Breast epithelium (tissue), 4 donors: ENCODE measurements at places on chromosomes 1 and 21.
A peak's percentile ranks its signal among the peaks of the same experiment; 100 is the strongest.

- DNase-seq, result no peak
These were observed 10.4 kb downstream of the MTHFR start for GRCh38 chr1:11795238-11795890.

DNA sequence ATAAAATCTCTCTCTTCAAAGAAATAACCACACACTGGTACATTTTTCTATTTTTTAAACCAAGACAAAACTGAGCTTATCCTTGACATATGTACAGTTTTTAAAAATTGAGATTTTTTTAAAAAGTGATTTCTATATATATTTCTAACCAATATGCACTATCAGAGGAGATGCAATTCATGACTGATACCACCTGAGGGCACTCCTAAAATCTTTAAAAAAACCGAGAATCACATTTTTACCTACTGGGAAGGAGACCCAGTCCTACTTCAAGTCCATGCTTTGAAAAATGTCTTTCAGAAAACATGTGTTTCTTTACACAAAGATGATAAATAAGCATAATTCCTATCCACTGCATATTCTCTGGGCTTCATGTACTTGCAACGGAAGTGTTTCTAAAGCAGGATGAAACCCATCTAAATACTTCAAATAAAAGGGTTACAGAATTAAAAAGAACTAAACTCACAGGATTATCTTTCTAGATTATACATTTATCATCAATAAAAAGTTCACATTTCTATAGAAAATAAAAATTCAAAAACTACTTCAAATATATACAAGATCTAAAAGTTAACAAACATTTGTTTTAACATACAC is 98.6 kb downstream of the ENAH start:
- no peak for DNase-seq

DNA sequence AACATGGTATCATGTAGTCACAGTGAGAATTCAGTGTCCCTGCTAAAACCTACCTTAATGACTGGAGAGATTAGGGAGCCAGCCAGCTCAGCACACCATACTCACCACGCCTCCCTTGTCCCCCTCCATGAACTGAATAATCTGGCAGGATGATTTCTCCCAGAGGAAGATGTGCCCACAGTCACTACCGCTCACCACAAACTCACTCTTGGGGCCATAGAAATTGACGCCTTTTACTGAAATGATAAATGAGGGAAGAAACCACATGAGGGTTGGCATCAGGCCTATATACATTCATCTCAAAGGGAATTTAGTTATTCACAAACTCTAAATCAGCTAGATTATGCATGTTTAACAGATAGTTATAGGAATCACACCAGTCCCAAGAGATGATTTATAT is 17.4 kb downstream of the PEA15 start:
- no peak for DNase-seq

DNA sequence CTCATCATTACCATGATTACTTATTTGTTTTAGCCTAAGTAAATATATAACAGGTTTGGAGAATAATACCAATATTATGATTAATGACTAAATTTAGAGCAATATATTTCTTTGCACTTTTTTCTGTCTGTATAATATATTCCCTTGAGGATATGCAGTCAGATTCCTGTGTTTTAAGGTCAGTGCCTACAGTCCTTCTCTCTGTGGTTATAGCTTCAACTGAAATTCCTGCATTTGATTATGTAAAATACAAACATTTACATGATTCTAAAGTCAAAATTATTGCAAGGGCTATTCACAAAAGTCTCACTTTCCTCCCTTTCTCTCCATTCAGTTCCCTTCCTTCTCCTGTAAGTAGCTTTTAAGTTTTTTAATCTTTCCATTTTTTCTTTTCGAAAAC is 142.9 kb upstream of the COL6A1 start:
- no peak for DNase-seq

GRCh38 chr21:43286196-43286595 is 117.4 kb downstream of the CRYAA start:
- DNase-seq, result no peak

DNA sequence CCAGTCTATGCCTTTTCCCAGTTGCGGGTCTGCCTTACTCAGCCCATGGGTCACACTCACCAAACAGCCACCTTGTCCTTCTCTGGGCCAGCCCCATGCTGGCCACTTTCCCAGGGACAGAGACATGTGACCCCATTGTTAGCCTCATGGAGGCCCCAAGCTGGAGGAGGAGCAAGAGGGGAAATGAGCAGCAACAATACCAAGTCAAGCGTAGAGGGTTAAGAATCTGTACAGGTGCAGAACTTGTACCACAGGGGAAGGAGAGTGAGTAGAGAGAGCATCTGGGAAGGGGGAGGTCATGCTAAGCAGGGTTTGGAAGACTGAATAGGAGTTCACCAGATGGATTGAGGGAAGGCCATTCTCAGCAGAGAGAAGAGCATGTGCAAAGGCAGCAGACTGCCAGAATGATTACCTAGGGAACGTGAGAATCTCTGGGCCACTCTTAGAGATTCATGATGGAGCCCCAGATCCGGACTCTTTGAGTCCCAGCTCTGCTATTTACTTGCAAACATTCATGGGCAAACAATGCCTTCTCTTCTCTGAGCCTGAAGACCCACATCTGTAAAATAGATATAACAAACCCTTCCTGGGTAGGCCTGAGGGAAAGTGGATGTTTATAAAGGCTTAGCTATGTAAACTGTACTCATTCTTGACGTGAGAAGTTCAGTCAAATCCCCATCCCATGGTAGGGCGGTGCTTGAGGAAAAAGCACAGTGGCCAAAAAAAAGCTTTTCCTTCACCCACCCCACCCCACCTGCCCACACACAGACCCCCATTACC is 2.8 kb upstream of the SLC2A1 start:
- no peak for DNase-seq

- no peak for DNase-seq
These were observed 70.0 kb downstream of the SCCPDH start for GRCh38 chr1:246794048-246794827.

DNA sequence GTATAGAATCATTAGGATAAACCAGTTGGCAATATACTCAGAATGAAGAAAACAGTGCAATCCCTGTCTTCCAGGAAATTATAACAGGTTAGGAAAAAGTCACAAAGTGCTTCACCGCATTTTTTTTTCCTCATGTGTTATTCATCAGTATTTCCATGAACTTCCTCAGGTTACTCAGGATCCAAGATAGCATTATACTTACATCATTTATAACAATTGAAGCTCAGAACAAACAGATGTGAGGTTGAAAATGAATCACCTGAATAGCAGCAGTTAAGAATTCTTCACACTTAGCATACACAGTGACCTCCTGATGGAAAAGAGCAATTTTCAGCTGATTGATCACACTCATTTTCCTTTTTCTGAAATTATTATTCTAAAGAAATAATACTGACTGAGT is 1040.7 kb upstream of the B3GALT2 start:
- no peak for DNase-seq

- DNase-seq, result no peak
These were observed 46.8 kb downstream of the COL18A1 start for GRCh38 chr21:45451771-45452182.

GRCh38 chr1:160097911-160098851 is at the start of gene IGSF8:
TSS of gene IGSF8 (minus strand) at chr1:160098619. CDS start at chr1:160098472, 147 bp downstream.
- DNase-seq, result peak; percentile 96

- no peak for DNase-seq
These were observed 147.5 kb downstream of the ROR1 start for GRCh38 chr1:63921359-63921758.

DNA sequence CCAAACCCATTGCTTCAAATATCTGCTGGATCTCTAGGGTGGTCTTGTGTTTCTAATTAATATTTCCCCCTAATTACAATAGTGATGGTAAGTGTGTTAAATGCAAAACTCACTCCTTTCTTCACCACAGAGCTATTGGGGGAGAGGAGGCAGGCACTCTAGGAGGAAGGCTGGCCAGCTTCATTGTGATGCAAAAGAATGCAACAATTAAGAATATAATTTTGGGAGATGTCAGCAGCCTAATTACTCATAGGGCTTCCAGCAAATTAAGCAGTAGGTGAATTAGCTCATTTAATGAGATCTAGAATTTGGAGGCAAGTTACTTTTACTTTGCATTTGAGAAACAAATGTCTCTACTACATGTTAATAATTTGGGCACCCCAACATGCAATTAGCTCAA is 560.4 kb upstream of the DAB1 start:
- DNase-seq, result no peak

GRCh38 chr21:15080526-15080925 is 15.7 kb upstream of the NRIP1 start:
- DNase-seq, result no peak

- DNase-seq, result no peak
These were observed 144.5 kb downstream of the NTMT2 start for GRCh38 chr1:170290276-170290675.

DNA sequence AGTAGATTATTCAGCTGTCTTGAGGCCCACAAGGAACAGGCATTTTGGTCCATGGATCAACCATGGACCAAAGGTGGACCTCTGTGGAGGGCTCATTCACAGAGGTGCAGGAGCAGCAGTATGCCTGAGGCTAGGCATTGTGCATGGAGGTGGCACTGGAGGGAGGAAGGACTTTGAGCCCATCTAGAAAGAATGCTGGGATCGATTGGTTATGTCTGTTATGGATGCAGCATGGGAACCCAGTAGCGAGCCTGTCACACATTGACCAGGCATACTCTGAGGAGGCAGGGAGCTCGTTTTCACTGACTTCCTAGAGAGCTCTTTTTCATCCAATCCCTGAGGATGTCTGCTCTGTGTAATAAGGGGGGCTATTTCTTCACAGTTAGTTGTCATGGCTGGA is 75.5 kb downstream of the KCNN3 start:
- DNase-seq, result no peak

GRCh38 chr1:94883691-94884090 is 43.2 kb downstream of the CNN3 start:
- peak; percentile 38 for DNase-seq

DNA sequence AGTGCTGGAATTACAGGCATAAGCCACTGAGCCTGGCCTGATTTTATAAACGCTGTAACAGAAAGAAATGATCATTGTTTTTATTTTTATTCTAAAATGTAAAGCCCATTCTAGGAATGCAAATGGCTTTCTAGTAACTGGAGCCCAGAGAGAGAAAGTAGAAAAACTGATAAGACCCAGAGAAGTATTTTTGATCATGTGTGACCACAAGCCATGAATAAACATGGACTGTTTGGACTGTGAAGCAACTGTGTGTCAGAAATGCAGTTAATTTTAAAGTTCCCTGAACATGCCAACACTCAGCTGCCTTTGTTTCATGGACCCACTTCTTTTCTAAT is 39.7 kb downstream of the EIF2B3 start:
- no peak for DNase-seq

DNA sequence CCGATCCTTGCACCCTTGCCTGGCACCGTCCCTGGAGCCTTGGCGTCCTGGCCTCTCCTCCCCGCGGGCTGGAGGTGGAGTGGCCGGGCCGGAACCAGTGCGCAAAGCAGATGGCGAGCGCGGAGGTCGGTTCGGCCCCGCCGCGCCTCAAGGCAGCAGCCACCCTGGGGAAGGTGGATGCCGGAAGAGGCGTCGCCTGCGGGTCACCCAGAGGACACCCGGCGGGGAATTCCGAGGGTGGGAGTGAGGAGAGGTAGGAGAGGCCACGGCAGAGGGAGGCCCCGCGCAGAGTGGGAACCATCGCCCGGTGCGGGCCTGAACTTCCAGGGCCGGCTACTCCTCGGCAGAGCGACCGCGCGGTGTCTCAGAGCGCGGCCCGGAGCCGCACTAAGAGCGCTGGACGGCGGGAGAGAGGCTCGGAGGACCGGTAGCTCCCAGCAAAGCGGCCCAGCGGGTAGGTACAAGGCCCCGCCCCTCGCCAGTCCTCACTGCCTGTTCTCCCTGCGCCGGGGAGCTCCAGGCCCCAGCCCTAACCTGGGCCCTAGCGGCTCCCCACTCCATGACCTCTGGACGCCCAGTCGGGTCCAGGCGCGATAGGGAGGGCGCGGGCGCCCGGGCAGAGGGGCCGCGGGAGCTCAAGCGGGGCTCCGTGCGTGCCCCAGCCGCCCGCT is at the start of gene RNF207:
Gene RNF207 (plus strand): TSS at position 271 of the 671 bp plus-strand sequence. CDS start 417 bp downstream, outside the sequence.
- no peak for DNase-seq

- no peak for DNase-seq
These were observed 2.3 kb downstream of the SPEN start for GRCh38 chr1:15849775-15850324.

GRCh38 chr1:5821540-5822176 is 170.6 kb downstream of the NPHP4 start:
- DNase-seq, result no peak

- no peak for DNase-seq
These were observed 21.7 kb downstream of the ASTN1 start for GRCh38 chr1:177142791-177143271.

DNA sequence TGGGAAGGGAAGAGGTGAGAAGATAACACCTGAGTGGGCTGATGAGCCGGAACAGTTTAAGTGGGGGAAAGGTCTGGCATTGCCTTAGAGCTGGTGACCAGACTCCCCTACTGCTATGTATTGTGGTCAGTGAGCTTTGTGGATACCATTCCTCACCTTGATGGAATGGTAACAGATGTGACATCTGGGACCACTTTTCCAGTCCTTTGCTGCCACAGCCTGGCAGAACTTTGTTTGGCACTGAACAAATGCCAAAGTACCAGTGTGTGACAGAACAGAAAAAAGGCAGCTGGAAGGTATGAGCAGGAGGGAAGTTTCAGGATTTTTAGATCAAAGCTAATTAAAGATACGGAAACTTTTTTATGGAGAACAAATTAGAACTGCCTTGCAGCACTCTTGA is 6.2 kb downstream of the MED8 start:
- no peak for DNase-seq

DNA sequence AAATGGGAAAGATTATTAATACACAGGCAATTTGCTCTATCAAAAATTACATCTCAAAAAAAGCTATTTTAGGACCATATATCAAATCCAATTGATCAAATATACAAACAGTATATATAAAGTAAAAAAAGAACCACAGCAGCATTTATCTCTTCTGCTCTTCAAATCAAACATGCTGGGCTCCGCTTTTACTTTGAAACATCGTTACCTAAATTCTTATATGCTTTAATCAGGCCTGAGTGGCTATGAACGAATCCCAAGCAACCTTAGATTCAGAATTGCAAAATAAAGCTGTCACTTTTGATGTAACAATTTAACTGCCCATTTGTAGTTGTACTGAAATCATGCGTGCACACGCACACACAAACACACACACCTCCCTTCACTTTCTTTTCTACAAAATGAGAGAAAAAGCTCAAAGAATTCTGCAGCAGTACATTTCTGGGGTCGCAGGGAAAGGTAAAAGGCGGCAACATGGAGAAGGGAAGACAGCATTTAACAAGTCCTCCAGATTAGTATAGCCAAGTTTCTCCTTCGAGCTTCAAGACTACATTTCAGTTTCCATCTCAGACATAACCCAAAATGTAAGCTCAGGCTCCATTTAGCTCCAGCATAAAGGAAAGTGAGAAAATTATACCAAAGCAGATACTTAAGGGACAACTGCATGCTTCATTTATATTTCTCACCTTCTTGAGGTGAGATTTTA is 92.2 kb upstream of the TTC39A start:
- DNase-seq, result no peak
